ENCODE measurements at places on chromosomes 7 and 10.

DNA sequence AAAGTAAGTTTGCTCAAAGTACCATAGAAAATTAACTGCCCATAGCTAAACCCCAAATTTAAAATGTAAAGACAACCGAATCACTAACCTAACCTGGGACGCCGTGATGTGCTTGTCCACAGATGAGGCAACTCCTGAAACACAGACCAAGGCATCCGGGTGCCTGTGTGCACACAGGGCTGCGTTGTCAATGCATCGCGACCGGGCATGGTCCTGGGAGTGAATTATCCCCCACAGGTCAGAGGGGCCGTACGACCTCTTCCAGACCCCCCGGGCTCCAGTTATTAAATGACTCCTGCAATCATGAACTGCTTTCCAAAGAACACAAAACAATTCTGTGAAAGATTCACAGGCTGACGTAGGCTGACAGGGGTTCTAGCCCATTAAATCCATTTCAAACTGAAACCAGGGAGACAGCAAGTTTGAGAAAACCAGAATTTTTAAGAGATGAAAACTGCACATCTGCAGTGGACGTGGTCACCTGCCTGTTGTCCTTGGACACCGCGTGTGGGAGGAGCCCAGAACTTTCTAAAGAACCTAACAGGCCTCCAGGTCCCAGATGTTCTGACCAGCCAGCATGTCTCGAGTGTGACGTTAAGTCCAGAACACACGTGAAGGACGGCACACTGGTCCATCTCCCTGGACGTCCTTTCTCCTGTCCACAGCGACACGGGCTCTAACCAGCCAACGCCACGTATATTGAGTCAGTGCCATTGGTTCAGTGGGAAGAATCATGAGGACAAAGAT, 297.8 kb downstream of the DNAJB6 start:
- DNase-seq: no peak

DNA sequence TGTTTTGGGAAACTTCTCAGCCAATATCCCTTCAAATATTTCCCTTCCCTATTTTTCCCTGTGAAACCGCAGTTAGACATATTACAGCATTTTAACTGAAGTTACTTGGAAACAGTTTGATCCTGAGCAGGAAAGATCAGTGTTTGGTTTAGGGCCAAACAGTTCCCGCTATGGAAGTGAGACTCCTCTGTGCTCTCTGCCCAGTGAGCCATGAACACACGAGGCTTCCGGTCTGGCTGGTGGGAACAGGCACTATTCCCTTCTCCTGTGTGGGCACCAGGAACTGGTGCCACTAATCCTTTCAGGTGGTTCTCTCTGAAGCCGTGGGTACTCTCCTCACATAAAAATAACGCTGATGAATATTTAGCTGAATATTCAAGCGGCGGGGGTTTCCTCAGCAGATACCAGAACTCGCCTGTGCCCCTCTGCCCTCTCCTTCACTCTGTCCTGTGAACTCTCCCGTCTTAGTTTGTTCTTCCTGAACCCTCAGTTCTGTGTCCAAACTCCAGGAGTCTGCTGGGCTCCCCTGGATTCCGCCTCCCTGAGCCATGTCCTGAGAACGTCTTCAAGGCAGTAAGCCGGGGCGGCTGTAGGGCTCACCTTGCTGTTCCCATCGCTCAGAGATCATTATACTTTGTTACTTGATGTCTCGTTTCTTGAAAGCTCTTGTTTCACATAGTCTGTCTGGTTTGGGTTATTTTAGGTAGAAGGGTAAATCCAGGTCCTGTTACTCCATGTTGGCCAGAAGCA, 25.7 kb downstream of the FOXL3 start:
- no peak for DNase-seq

- no peak for DNase-seq
Measured at GRCh38 chr10:78803710-78804109, 265.1 kb upstream of the ZMIZ1 start.

- DNase-seq: no peak
Measured at GRCh38 chr10:5650664-5651387, 15.6 kb downstream of the ASB13 start.

- DNase-seq: no peak
Measured at GRCh38 chr10:102813734-102814452, 23.3 kb downstream of the CYP17A1 start.

DNA sequence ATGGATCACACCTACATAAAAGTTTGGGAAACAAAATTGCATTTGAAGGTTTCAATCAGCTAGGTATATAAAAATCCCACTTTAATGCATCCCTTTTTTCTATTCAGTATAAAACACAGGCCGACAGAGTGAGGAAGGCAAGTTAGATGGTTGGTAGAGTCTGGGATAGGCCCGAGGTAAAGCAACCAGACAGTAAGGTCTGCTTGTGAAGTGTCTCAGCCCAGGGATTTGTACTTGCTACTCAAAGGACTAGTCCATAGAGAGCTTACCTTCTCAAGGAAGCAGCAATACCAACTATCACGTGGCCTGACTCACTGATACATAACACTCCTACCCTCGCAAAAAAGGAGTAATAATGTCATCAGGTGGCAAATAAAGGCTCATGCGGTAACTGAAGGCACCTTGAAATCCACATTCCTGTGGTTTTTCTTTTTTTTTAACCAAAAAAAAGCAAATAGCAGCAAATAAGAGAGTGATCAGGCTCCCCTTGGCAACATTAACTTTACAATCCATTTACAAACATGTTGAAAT, 56.2 kb upstream of the ATP6V0A4 start:
- no peak for DNase-seq

- no peak for DNase-seq
Measured at GRCh38 chr10:27225011-27225590, 15.5 kb downstream of the ACBD5 start.

- DNase-seq: peak; percentile 40
Measured at GRCh38 chr7:68216051-68216450, 1219.4 kb downstream of the TYW1 start.

GRCh38 chr10:6770846-6771245, 190.8 kb upstream of the PRKCQ start:
- no peak for DNase-seq

- no peak for DNase-seq
Measured at GRCh38 chr7:46424934-46425333, 503.9 kb upstream of the IGFBP3 start.

DNA sequence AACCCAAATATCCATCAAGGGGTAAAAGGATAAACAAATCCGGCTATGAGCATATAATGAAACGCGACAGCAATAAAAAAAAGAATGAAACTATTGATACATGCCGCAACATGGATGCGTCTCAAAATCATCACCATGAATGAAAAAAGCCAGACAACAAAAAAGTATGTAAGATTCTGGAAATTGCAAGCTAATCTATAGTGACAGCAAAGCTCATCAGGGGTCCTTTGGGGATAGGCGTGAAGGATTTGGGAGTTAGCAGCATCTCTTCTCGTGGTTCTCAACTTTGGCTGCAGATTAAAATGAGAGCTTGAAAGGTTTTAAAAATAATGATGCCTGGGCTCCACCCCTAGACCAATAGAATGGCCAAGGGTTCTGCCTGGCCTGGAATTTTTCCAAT, 46.0 kb upstream of the ELN start:
- no peak for DNase-seq

GRCh38 chr7:159116581-159117339, 27.9 kb downstream of the VIPR2 start:
- no peak for DNase-seq

GRCh38 chr7:25753837-25754236, 398.2 kb upstream of the NFE2L3 start:
- no peak for DNase-seq

DNA sequence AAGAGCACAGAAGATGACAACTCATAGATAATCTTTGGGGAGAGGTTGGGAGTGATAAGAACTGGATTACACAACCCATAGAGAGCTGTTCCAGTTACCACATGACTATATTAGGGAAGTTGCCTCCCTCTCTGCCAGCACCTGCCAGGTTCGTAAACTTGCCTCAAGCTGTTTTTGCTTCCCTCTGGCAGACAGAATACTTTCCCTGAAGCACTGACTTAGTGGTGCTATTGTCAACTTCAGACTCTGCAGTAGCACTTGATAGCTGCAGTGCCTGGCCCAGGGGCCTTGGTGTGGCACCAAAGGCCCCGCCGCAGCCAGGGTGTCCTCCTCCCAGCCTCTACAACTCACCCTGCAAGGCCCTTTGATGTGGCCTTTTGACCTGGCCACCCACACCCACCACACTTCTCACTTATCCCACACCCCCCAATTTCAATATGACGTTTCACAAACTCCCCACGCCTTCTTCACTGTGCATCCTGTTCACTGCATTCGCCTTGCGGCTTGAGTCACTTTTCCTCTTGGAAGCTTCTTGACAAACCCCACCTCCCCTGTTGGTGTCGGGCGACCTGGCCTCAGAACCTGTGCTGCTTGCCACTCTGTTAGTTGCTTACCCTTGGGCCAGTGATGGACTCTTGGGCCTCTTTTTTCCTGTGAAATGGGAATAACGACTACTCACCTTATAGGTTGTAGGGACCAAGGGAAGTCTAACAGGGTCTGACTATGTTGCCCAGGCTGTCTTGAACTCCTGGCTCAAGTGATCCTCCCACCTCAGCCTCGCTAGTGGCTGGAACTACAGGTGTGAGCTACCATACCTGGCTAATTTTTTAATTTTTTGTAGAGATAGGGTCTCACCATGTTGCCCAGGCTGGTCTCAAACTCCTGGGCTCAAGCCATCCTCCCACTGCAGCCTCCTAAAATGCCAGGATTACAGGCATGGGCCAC, 50.2 kb upstream of the PODXL start:
- no peak for DNase-seq

DNA sequence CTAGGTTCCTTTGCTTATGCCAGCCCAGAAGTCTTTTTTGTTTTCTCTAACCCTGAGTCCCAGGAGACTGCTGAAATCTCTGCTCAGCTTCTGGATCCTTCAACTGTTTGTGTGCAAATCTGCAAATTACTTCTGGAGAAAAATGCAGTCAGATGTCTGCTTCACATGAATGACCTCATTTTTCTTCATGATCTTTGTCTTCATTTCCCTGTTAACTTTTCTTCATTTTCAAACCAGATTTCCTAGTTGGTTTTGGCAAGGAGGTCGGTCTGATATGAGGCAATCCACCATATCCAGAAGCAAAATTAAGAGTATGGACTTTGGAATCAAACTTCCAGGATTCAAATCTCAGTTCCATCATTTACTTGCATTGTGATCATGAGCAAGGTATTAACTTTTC, 66.8 kb downstream of the ZNF503 start:
- peak; percentile 14 for DNase-seq

- DNase-seq: peak; percentile 66
Measured at GRCh38 chr10:65294329-65294728, 1631.5 kb upstream of the LRRTM3 start.

DNA sequence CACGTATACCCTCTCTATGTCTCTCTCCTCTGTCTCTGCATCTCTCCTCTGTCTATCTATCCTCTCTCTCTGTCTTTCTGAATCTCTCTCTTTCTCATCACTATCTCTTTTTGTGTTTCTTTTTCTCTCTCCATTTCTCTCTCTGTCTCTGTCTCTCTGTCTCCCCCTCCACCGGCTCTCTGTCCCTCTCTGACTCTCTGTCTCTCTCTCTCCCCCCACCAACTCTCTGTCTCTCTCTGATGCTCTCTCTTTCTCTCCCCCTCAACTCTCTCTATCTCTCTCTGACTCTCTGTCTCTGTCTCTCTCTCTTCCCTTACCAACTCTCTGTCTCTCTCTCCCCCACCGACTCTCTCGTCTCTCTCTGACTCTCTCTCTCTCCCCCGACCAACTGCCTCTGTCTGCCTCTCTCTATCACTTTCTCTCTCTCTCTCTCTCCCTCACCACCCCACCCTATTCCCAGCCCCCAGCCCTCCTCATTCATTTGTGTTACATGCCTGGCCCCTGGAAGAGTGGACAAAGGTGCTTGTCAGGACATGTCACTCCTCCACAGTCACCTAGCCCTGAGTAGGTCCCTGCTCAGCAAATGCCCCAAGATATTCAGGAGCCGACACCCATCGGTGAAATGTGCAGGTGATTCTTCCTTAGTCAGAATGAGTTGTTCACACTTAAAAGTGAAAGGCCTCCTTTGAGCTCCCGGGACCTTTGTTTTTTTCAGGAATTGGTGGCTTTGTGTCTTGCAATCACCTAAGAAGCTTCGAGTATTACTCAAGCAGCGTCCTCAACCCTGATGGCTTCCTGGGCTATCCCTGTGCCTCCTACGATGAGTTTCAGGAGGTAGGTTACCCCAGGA, 13.6 kb downstream of the PNLIPRP2 start:
- no peak for DNase-seq

DNA sequence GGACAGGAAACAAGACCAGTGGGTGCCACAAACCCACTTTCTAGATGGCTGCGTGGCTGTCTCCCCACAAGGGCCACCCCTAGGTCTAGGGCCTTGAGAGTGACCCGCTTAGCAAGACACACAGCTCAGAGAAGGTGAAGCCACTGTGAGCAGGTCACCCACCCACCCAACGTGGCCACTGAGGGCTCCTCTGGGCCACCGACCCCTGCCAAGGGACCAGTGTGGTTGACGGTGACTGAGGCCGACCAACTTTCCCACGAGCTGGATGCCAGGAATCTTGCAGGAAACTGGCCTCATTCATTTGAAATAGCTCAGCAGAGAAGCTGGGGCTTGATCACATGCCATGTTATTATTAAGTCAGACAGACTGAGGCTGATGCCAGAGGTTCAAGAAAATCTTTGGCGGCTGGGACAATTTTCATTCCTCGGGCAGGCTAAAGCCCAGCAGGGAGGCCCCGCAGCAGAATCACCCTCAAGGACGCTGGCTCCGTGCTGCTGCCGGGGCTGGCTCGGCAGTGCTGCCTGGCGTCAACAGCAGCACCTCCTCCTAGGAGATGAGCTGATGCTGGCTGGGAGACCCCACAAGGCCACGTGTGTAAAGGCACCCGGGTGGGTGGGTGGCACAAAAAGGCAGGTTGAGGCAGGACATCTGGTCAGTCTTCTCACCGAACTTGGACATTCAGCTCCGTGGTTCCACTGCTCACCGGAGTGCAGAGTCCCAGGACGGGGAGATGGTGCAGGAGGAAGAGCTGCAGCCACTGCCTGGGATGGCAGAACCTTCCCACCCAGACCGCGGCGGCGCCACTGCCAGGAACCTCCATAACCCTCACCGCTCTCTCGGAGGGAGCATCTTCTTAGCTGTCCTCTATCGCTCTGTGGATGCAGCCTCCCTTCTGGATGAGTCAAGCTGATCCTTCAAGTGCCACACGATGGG, 57.8 kb downstream of the ZRANB1 start:
- DNase-seq: peak; percentile 54

DNA sequence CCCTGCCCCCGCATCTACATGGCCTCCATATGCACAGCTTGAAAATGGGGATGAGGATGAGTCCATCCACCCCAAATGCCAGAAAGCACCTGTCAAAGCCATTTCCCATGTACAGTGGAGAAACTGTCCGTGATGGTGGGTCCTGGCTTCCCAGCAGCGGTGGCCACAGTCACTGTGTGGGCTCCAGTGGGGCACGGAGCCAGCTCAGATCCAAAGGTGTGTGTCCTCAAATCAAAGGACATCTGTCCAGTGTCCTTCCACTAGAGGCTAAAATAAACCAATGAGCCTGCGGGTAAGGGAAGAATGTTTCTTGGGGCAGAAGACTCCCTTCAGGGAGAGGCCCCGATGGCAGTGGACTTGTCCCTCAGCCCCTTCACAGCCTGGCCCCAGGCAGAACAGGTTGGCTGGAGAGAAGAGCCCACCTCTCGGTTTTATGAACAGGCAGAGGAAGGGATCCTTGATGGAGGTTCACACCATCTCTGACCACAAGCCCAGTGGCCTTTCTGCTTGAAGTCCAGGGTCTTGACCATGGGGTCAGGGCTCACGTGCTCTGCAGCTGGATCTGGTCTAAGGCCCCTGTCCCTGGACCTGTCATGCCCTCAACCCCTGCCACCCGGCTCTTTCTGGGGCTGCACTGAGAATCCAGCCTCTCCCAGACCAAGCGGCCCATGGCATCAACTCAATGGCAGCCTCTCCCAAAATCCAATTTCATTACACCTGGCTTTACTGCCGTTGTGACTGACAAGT, 106.9 kb downstream of the TCERG1L start:
- DNase-seq: no peak
